ENCODE measurements at places on chromosomes 3 and 15. TPM values are rescaled to one million over a fixed set of nuclear protein-coding genes. Genes with fewer than 3 reads are reported as not detected.

DNA sequence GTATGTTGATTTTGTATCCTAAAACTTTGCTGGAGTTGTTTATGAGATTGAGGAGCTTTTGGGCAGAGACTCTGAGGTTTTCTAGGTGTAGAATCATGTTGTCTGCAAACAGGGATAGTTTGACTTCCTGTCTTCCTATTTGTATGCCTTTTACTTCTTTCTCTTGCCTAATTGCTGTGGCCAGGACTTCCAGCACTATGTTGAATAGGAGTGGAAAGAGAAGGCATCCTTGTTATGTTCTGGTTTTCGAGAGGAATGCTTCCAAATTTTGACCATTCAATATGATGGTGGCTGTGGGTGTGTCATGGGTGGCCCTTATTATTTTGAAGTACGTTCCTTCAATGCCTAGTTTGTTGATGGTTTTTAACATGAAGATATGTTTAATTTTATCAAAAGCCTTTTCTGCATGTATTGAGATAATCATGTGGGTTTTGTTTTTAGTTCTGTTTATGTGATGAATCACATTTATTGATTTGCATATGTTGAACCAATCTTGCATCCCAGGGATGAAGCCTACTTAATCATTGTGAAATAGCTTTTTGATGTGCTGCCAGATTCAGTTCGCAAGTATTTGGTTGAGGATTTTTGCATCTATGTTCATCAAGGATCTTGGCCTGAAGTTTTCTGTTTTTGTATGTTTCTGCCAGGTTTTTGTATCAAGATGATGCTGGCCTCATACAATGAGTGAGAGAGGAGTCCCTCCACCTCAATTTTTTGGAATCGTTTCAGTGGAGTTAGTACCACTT lies 188.1 kb downstream of the MINAR1 start:
- H3K27me3 ChIP-seq, result no peaks in the 10 kb centered on the region
- H3K36me3 ChIP-seq, result no peaks in the 10 kb centered on the region
- H3K27ac ChIP-seq, result no peak overlapping the region
- H3K4me1 ChIP-seq, result no peaks in the 10 kb centered on the region

- no peak overlapping the region for H3K4me3 ChIP-seq
- no peaks in the 10 kb centered on the region for H3K27me3 ChIP-seq
- H3K36me3 ChIP-seq, result no peaks in the 10 kb centered on the region
- peaks cover 3% of the 10 kb centered on the region for H3K4me1 ChIP-seq
- DNase-seq, result no peak
These were observed 3.4 kb downstream of the GP9 start for GRCh38 chr3:129063841-129064482.

Gene PAQR9
- total RNA-seq, result not detected

GRCh38 chr3:143045639-143046038 lies 44.3 kb downstream of the U2SURP start:
- DNase-seq, result no peak
- no peak overlapping the region for H3K27ac ChIP-seq
- H3K4me1 ChIP-seq, result no peaks in the 10 kb centered on the region
- H3K4me3 ChIP-seq, result no peak overlapping the region

Gene DCUN1D1
- total RNA-seq, result 42.6 TPM

Gene GP9
- not detected for total RNA-seq

Gene GNAT1
- total RNA-seq, result not detected

GRCh38 chr3:59180006-59180405 lies 130.2 kb upstream of the CFAP20DC start:
- no peaks in the 10 kb centered on the region for H3K27me3 ChIP-seq
- H3K4me3 ChIP-seq, result no peak overlapping the region
- H3K27ac ChIP-seq, result no peak overlapping the region
- no peaks in the 10 kb centered on the region for H3K36me3 ChIP-seq
- no peak for DNase-seq
- H3K4me1 ChIP-seq, result no peaks in the 10 kb centered on the region
